ENCODE measurements at places on chromosomes 7 and 10. TPM values are rescaled to one million over a fixed set of nuclear protein-coding genes. Genes with fewer than 3 reads are reported as not detected.

FMC1 gene
- total RNA-seq, result 6.7 TPM

AKR1B15 gene
- total RNA-seq, result not detected

KLLN gene
- 1.3 TPM for total RNA-seq

SLC26A4 gene
- total RNA-seq, result not detected

- no peak for DNase-seq
Observed at GRCh38 chr7:43639858-43640491, 57.1 kb downstream of the STK17A start.
